ENCODE measurements at places on chromosomes 6 and 20.
A peak's percentile ranks its signal among the peaks of the same experiment; 100 is the strongest.

DNA sequence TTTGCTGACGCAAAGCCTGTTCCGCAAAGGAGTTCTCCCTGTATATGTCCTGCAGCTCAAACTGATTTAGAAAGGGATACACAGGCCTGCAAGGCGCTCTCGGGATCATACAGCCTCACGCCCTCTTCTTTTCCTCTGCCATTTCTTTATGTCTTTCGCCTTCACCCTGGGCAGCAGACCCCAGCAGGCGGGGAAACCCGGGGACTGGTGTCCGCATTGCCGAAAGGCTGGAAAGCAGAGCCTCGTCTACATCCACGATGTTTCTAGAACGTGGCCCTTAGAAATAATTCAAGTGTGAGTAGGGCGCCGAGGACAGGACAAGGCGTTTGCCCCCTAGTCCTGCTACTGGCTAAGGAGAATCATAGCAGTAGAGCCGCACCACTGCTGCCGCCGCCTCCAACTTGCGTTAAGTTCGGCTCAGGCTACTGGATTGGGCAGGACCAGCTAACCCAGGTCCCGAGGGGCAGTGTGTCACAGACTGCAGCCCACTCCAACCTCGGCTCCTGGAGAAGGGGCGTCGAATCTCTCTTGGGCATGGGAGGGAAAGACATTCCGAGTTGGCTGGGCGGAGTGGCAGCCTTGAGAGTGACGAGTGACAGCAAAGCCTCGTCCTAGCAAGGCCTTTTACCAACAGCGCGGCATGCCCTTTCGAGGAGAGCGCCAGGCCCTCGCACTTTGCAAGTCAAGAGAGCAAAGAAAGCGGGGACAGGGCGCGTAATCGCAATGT lies 2.6 kb upstream of the TBX18 start:
- DNase-seq = peak; percentile 84

DNA sequence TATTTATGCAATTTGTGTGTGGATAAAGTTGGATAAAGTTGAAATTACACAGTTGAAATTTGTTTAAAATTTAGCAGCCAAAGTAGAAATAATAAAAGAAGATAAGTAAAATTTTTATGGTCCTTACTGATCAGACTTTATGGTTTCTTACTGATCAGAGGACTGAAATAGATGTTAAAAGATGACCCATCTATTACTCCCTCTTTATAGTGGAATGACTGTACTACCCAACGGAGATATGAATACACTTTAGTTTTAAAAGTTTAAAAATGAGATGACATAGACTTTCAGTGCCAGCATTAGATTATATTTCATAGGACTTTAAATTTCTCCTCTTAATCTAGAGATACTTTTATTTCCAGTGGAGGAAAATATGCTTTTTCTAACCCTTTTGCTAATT lies 98.9 kb upstream of the ADGRF4 start:
- DNase-seq = no peak

- no peak for DNase-seq
Observed at GRCh38 chr6:34176261-34177031, 30.6 kb upstream of the GRM4 start.

- no peak for DNase-seq
Observed at GRCh38 chr6:14550410-14550809, 432.8 kb downstream of the CD83 start.

GRCh38 chr6:118333772-118334171 lies 214.3 kb upstream of the PLN start:
- DNase-seq = no peak

GRCh38 chr6:157893238-157893637 lies 70.2 kb downstream of the SNX9 start:
- no peak for DNase-seq

DNA sequence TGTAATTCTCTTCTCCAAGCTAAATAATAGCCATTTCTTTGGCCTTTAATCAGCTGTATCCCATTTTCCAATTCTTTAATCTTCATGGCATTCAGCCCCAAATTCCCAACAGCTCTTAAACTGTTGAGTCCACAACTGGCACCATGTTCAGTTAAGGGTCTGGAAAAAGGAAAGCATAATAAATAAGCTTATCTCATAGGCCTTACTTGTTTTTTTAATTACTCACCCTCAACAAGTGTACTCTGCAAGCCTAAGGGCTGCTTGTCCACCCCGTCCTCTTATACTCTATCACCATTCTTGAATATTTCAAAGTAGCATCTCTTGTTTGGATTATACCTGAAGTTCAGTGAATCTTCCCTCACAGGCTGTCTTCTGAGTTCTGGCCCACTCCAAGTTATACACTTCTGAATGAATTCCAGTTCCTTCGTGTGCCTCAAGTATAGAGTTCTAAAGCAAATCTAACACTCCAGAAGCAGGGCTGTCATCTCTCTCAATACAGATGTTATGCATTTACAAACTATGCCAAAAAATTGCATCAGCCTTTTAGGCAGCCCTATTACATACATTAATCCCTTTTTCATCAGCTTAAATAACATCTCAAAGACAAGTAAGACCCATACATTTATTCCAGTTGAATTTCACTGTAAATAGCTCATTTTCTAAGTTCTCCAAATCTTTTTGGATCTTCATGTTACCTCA lies 98.7 kb downstream of the COL21A1 start:
- DNase-seq = no peak

DNA sequence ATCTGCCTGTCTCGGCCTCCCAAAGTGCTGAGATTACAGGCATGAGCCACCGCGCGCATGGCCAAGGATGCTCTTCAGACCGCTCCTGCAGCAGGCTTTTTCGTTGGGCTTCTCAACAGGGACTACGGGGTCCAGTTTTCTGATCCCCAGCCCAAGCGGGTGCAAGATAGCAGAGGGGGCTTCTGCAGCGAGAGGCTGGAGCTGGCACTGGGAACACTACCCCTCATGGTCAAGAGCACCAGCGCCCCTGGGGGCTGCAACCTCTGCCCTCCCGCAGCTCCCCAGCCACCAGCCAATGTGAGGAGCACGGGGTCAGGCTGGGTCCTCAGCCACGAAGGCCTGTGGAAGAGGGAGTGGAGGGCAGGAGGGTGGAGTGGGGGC lies 6.0 kb downstream of the CTSZ start:
- DNase-seq = no peak

DNA sequence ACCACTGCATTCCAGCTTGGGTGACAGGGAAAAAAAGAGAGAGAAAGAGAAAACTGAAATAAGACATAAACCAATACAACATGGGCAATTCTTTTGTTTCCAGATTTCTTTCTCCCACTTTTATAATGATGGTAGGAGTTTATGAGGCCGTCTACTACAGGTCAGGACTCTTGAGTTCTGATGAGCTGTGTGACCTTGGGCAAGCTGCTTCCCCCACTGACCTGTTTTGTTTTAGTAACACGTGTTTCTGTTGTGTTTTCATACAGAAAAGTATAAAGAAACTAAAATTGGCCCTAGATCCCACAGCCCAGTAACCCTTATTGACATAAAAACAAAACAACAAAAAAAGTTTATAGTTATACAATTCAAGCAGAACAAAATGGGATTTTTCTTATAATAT lies 22.9 kb upstream of the AAR2 start:
- no peak for DNase-seq

- no peak for DNase-seq
Observed at GRCh38 chr6:19731282-19731681, 105.9 kb upstream of the ID4 start.

DNA sequence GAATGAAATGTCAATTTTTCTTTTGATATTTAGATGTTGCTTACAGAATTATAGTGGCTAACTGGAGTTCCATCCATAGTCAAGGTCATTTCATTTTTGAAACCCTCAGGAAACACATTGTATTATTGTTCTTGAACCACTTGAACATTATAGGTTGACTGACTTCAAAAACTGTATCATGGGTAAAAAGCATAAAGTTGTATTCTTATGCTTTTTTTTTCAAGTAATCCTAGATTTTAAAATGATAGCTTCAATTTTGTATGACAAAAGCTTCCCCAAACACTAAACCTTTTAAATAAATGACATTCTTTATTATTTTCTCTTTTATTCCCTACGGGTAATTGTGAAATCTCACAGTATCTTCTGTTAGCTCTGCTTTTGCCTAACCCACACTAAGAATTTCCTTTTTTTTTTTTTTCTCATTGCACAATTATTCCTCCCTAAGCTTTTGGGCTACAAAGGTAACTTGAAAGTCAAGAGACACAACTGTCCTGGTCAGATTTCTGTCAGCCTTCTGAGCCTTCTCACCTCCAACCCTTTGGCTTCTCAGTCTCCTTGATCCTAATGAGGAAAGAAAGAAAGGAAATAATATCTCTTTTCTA lies 36.9 kb upstream of the LAMA4 start:
- no peak for DNase-seq

DNA sequence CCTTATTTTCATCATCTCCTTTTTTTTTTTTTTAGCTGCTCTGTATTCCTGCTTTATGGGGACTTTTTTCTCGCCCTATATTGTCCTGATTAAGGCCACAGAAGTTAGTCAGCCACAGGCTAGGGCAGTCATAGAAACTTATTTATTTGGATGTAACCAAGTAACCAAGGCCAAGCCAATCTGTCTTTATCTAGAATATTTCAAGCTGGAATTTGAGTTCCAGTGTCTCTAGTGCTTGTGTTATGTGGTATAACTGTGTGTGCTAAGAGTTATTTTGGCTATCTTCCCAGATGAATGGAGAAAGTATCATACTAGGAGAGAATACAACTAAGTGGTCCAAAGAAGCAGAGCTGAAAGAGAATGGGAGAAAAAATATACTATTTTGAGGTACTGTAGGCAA lies 751.5 kb downstream of the CBLN4 start:
- DNase-seq = no peak

DNA sequence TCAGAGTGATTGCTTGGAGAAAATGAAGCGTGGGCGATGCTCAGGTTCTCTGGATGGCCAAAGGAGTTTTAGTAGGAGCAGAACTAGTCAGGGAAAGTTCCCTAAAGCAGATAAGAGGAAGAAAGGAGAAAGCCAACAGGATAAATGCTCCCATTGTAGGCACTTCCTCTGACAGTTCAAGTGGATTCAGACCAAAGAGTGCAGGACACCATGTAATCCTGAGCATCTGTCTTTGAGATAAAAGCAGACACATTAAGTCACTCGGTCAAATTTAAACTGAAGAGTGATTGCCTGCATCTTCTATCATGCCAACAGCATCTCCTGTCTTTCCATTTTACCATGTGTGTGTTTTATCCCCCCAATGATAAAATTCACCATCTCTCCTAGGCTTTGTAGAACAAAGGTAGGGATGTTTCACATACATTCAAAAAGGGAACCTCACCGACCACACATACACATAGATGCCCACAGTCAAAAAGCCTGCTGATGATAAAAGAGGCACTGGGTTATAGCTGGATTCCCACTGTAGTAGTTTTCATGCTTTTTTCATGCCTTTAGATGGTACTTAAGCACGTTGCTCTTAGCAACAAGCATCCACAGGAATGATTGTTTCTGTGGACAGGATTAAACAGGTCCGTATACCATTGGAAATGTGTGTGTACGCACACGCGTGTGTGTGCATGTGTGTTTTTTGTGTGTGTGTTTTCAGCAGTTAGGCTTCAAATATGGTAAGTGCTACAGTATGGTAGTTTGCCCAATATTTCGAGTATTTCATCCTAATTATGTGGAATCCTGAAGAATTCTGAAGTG lies 7.0 kb downstream of the GRIK2 start:
- peak; percentile 47 for DNase-seq

DNA sequence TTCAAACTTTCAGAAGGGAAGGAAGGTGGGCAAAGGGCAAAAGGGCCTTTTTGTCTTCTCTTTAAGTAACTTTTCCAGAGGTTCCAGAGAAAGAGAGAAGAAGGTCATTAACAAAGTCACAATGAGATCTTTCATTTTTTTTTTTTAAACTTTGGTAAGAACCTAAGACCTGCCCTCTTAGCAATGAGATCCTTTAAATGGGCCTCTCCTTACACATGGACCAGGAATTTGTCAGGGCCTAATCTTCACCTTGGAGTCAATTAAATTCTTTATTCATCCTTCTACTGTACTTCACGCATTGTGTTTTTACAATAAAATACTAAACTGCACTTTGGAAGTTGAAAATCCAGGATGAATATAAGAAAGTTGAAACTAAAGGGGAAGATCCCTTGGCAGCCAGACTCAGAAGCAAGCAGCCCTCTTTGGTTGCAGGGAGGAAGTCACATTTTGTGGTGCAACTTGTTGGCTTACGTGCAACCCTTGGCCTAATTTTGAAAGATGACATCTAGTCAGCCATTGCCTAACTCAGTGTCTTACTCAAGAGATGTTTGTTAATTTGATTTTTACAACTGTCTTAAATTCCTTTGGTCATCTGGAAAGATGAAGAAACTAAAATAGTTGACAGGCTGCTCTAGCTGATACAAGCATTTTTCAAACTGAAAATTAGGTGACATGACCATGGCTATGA lies 11.9 kb upstream of the TMEM170B start:
- DNase-seq = no peak

- DNase-seq = no peak
Observed at GRCh38 chr6:141164042-141164743, 968.5 kb upstream of the GJE1 start.

GRCh38 chr6:138795809-138796603 lies at the start of gene ECT2L:
Gene ECT2L (plus strand): TSS chr6:138796087. CDS start chr6:138813275, 17,188 bp downstream.
- DNase-seq = peak; percentile 72

DNA sequence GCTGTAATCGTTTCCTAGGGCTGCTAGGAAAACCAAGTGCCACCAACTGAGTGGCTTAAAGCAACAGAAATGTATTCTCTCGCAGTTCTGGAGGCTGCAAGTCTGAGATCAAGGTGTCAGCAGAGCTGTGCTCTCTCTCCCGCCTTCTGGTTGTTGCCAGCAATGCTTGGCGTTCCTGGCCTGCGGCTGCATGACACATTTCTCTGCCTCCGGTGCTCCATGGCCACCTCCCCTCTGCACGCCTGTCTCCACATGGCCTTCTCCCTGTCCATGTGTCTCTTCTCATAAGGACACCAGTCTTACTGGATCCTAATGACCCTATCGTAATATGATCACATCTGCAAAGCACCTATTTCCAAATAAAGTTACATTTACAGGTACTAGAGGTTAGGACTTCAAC lies 91.7 kb upstream of the AKAP12 start:
- no peak for DNase-seq

GRCh38 chr6:144931172-144932035 lies 646.3 kb downstream of the UTRN start:
- DNase-seq = peak; percentile 21

DNA sequence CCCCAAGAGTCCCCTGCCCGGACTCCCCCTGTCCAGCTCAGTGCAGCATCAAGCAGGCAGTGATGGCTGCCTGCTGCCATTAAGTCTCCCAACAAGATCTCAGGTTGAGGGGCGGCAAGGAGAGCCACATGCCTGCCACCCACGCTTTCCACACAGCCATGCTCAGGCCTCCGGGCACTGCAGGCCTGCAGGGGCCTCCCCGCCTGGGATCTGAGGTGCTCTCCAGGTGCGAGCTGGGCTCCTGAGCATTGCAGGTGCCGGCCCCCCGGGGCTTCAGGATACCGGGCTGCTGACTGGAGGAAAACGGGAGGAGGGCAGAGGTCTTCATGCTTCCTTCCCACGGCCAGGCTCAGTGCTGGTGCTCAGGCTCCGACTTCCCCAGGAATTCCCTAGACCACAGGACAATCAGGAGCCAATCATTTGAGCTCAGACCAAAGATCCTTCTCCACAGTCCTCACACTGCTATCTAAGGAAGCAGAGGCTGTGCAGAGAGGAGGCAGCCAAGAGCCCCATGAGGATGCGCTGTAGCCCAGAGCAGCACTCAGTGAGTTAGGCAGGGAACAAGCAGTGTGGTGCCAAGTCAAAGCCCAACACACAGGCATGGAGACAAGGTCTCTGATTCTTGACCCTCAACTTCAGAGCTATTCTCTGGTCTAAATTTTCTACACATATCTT lies 52.7 kb downstream of the PYGB start:
- DNase-seq = no peak

GRCh38 chr6:85641897-85642773 lies 551 bp downstream of the SYNCRIP start:
- peak; percentile 88 for DNase-seq

- DNase-seq = no peak
Observed at GRCh38 chr20:3802524-3803239, 6.6 kb downstream of the CDC25B start.
